ENCODE measurements at places on chromosomes 16 and 17.

- DNase-seq: no peak
These were observed 72.0 kb downstream of the ABCC6 start for GRCh38 chr16:16151315-16151714.

DNA sequence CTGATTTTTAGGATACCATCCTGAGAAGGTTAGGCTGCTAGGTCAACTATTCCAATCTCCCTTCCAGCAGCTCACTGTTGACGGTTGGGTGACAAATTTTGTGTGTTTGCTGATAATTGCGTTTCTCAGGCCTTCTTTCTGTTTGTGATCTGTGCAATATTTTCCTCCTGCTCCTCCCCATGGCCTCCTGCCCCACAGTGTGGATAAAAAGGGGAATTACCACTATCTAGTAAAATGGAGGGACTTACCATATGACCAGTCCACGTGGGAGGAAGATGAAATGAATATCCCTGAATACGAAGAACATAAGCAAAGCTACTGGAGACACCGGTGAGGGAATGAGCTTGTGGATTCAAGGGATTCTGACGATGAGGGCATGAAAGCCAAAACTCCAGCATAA, 9.2 kb downstream of the CHD3 start:
- DNase-seq: peak; percentile 32

DNA sequence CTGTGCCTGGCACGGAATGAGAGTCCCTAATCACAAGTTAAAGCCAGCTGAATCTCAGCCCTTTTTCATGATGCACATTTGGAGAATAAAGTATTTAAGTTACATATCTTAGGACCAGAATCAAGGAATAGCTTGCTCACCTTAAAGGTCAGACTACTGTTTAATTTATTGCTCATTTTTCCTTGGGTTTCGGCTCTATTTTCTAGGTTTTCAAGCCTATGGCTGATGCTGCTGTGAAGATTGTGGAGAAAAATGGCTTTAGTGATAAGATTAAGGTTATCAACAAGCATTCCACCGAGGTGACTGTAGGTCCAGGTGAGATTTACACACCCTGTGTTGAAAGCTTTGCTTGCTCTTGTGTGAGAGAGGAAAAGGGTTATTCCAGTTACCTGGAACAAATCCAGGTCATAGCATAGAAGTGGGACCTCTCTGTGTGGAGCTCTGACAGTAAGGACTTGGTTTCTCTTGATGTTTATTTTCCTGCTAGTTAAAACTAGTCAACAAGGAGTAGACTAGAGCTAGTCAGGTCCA, 18.1 kb downstream of the PRMT7 start:
- no peak for DNase-seq

DNA sequence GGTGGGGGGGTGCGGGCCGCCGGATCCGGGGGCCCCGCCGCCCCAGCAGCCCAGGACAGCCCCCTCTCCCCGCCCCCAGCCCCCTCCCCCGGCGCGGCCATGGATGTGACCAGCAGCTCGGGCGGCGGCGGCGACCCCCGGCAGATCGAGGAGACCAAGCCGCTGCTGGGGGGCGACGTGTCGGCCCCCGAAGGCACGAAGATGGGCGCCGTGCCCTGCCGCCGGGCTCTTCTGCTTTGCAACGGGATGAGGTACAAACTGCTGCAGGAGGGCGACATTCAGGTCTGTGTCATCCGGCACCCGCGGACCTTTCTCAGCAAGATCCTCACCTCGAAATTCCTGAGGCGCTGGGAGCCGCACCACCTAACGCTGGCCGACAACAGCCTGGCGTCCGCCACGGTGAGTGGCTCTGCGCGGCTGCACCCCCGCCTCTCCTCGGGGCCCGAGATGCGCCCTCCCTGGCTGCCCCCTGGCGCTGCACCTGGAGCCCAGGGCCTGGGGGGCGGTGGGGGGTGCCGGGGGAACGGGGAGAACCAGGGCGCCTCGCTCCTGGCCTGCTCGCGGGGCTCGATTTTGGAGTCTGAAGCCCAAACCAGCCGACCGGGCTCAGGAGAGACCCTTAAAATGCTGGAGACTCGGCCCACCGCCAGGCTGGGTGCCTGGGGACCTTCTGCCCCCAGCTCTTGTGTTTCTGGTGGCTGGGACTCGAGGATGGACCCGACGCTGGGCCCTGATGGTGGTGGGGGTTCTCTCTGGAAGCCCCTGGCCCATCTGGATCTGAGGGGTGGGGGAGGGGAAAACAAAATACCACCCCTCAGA, 744 bp downstream of the CMIP start:
- peak; percentile 33 for DNase-seq

GRCh38 chr17:44995436-44996001, 27.4 kb upstream of the C1QL1 start:
- no peak for DNase-seq

DNA sequence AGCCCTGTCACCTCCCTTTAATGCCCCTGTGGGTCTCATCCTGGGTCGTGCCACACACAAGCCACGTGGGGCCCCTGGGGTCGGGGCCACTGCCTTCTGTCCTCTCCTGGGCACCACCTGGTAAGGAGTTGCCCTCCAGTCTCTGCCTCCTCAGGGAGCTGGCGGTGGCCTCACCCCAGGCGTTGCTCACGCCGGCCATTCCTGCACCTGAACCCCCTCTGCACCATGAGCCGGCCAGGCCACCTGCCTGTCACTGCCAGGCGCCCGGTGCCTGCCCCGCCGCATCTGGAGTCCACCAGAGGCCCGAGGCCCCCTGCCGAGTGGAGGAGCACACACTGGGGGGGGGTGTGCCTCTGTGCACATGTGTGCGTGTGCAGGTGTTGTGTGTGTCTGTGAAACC, 10.4 kb downstream of the NHERF2 start:
- no peak for DNase-seq

DNA sequence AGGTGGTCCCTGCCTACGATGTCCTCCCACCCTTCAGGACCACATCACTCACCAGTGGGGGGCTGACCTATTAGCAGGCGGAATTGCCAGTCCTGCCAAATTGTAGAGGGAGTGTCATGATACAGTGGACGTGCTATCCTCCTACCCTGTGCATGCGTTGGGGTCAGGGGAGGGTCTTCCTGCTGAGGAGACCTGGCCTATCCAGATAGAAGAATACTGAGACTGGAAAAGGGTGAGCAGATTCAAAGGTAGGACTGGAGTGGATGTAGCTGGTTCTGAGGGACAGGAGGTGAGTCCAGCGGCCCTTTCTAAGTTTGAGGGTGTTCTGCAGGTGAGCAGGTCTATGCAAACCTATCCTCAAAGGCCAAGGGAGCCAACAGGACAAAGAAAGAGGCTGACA, 8.0 kb downstream of the PRSS41 start:
- DNase-seq: no peak

DNA sequence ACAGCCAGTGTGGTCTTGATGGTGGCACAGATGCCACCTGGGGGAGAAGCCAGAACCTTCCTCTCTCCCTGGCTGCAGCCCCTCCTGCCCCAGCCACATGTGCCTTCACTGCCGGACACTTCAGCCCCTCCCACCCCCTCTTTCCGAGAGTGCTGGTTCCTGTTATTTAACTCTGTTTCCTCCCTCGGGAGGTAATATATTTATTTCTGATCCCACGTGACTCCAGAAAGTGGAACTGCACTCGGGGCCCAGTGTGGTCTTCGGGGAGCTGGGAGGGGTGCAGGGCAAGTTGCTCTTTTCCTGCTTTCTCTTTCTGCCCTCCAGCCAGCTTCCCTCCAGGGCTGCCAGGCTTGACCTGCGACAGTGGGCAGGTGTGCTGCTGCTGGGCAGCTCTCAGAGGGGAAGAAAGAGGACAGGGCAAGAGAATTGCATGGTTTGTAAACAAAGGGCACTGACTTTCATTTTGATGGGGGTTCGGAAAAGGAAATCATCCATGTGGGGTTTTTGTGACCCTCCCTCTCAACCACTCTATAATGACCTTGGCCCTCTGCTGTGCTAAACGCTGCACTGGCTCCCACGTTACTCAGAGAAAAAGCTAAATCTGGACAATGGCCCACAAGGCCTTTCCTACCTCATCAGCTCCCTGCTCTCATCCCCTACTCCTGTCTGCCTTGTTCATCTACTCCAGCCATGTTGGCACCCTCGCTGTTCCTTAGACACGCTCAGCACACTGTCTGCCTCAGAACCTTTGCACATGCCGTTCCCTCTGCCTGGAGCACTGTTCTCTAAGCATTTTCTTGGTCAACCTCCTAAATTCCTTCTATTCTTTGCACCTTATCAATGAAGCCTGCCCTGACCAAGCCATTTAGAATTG, 8.2 kb upstream of the CIITA start:
- no peak for DNase-seq

DNA sequence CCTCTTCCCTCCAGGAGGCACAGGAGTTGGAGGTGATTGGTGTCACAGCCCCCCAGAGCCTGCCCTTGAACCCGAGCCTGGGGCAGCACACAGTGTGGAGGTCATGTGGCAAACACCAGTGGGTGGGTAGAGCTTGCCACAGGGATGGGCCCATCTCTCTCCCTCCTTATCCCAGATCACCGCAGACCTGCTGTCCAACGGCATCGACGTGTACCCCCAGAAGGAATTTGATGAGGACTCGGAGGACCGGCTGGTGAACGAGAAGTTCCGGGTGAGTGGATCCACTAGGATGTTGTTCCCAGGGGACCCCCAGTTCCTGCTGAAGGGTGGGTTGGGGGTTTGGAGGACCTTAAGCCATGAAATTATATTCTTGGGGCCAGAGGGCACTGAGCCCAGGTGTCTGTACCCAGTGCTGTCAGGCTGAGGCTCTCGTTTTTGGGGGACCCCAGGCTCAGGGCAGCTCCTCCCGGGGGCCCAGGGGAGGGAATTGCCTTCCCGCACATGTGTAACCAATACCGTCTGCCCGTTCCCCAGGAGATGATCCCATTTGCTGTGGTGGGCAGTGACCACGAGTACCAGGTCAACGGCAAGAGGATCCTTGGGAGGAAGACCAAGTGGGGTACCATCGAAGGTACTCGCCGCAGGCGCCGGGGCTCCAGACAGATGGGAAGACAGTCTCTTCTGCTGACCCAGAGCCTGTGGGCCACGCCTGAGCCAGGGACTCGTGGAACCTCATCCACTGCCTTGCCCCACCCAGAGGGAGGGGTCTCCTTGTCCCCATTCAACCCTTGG, 351.9 kb downstream of the SEC14L1 start:
- DNase-seq: no peak

DNA sequence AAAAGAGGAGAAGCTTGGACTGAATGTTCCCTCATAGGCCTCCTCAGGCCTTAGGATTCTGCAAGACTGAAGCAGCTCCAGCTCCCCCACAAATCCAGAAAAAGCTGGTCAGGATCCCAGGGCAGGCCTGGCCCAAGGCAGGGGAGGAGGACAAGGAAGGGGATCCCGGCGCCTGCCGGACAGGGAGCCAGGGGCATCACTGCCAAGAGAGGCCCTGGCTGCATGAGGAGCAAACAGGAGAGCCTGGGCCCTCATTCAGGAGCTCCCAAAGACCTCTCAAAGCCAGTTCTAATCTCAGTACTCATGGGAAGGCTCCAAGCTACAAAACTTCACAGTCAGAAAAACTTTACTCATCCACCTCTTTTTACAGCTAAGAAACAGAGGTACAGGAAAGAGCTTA, 67.3 kb downstream of the ZNF423 start:
- no peak for DNase-seq
